ENCODE measurements at places on chromosomes 13 and 19. TPM values are rescaled to one million over a fixed set of nuclear protein-coding genes. Genes with fewer than 3 reads are reported as not detected.

GRCh38 chr19:40614622-40615411 lies 13.6 kb downstream of the LTBP4 start:
- peak overlapping the region; percentile 53 for H3K4me3 ChIP-seq
- H3K27ac ChIP-seq = peak overlapping the region; percentile 78
- H3K4me1 ChIP-seq = peaks cover 6% of the 10 kb centered on the region
- peak; percentile 98 for DNase-seq
- no peaks in the 10 kb centered on the region for H3K27me3 ChIP-seq

GRCh38 chr13:27595055-27595811 lies 25.1 kb downstream of the LNX2 start:
- peaks cover 2% of the 10 kb centered on the region for H3K4me1 ChIP-seq
- no peak overlapping the region for H3K27ac ChIP-seq
- no peaks in the 10 kb centered on the region for H3K27me3 ChIP-seq
- H3K4me3 ChIP-seq = no peak overlapping the region
- no peak for DNase-seq

- peaks cover 43% of the 10 kb centered on the region for H3K36me3 ChIP-seq
- peak overlapping the region; percentile 99 for H3K27ac ChIP-seq
- peak overlapping the region; percentile 57 for H3K4me3 ChIP-seq
- peaks cover 38% of the 10 kb centered on the region for H3K4me1 ChIP-seq
- DNase-seq = peak; percentile 99
Measured at GRCh38 chr13:113837560-113838355, 26.1 kb downstream of the GAS6 start.

TSKS gene
- 0.07 TPM for polyA plus RNA-seq

Data from fibroblast of lung (primary cell).